ENCODE measurements at places on chromosomes 5 and 9.

DNA sequence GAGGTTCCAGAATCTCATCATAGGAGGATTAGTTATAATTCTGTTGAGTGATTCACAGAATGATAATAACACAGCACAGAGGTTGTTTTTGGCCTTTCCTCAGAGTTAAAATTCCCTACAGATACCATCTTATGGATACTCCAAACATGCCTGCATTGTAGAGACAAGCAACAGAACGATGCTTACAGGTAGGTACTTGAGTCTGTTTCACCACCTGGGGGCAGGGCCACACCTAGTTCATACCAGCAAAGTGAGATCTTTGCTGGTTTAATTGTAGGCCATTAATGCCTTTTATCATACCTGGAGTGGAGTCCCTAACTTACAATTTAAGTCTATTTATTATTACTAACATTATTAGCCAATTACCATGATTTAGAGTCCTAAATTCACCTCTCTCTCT lies 416.5 kb upstream of the TLE4 start:
- DNase-seq, result no peak

GRCh38 chr5:151578326-151579025 lies 12.7 kb downstream of the FAT2 start:
- DNase-seq, result no peak

DNA sequence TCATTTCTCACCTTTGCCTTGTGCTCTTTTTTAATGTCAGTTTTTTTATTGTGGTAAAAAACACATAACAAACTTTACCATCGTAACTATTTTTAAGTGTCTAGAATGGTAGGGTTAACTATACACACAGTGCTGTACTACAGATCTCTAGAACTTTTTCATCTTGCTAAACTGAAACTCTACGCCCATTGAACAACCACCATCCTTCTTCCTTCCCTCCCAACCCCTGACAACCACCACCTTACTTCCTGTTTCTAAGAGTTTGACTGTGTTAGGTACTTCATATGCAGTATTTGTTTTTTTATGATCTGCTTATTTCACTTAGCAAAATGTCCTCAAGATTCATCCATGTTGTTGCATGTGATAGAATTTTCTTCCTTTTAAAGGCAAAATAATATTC lies 54.9 kb downstream of the PSAT1 start:
- DNase-seq, result no peak

DNA sequence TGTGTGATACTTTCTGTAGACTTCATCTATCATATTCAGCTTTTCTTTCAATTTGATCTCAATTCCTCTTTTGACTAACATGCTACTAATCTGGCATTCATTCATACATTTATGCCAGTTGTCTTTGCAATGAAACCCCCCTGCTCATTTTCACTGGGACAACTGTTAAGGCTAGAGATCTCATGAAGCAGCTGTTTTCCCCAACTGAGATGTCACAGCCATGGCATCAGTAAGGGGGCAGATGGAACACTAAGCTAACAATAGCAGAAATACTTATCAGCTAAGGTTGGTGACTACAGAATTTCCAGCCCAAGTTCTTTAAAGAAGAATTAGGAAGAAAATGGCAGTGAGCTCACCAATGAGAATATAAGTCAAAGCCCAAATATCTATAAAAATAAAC lies 9.4 kb downstream of the TMED7 start:
- DNase-seq, result no peak

Measured in stimulated activated CD8-positive, alpha-beta memory T cell treated with anti-CD3 and anti-CD28 coated beads, Interleukin-7, amount 100 ng/mL, for 1 hour (primary cell).